ENCODE measurements at places on chromosomes 12 and 14. TPM values are rescaled to one million over a fixed set of nuclear protein-coding genes. Genes with fewer than 3 reads are reported as not detected.

GRCh38 chr12:91854725-91855124, 290.9 kb downstream of the BTG1 start:
- no peak for DNase-seq

DNA sequence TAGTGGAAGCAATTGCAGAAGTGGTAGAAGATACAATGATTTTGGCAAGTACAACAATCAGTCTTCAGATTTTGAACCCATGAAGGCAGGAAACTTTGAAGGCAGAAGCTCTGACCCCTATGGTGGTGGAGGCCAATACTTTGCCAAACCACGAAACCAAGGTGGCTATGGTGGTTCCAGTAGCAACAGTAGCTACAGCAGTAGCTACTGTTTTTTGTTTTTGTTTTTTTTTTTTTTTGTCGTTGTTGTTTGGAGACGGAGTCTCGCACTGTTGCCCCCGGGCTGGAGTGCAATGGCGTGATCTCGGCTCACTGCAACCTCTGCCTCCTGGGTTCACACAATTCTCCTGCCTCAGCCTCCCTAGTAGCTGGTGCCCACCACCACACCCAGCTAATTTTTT, 47.4 kb downstream of the IFNG-AS1 start:
- DNase-seq: no peak

DNA sequence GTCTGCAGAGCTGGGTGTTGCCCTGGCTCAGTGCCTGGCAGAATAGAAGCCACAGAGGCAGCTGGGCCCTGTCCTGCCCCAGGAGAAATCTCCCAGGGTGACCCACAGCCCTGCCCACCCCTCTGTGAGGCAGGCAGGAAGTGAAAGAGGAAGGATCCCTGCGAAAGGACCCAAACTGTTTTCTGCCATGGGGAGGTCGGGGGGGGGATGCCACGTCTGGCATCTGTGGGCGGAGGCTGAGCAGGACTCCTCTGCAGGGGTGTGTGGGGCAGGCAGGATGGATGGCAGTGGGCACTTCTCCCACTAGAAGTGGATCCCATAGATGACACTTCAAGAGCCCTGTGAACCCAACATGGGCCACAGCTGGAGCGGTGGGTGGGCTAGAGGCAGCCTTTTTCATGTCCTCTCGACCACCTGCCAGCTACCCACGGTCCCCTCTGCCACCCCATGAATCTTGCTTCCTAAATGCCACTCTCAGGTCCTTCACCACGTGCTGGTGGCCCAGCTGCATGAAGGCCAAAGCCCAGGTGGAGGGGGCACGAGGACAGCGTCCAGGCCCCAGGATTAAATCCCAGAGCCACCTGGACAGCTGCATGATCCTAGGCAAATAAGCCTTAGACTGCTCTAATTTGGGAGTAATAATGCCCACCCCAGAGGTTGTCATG, 3.6 kb downstream of the PAPLN start:
- no peak for DNase-seq

DNA sequence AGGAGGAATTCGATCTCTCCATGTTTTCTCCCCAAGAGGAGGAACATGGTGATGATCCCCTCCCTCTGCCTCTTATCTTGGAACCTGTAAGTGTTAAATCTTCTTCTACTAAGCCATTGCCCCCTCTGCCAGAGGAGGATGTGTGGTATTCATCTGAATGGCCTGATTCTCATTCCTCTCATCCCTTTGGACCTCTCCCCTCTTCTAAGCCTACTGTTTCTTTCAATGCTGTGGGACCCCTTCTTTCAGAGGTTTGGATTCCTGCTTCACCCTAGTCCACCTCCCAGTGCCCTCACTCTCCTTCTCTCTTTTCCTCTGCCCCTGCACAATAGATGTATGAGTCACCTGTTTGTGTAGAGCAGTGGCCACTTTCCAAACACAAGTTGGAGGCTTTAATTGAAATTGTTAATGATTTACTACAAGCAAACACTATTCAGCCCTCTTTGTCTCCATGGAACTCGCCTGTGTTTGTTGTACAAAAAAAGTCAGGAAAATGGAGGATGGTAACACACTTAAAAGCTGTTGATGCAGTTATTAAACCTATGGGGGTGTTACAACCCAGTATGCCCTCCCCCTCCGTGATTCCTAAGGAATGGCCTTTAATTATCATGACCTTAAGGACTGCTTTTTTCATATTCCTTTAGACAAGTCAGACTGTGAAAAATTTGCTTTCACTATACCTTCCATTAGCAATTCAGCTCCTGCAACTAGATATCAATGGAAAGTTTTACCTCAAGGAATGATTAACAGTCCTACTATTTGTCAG, 192.1 kb upstream of the ALG10B start:
- no peak for DNase-seq

DNA sequence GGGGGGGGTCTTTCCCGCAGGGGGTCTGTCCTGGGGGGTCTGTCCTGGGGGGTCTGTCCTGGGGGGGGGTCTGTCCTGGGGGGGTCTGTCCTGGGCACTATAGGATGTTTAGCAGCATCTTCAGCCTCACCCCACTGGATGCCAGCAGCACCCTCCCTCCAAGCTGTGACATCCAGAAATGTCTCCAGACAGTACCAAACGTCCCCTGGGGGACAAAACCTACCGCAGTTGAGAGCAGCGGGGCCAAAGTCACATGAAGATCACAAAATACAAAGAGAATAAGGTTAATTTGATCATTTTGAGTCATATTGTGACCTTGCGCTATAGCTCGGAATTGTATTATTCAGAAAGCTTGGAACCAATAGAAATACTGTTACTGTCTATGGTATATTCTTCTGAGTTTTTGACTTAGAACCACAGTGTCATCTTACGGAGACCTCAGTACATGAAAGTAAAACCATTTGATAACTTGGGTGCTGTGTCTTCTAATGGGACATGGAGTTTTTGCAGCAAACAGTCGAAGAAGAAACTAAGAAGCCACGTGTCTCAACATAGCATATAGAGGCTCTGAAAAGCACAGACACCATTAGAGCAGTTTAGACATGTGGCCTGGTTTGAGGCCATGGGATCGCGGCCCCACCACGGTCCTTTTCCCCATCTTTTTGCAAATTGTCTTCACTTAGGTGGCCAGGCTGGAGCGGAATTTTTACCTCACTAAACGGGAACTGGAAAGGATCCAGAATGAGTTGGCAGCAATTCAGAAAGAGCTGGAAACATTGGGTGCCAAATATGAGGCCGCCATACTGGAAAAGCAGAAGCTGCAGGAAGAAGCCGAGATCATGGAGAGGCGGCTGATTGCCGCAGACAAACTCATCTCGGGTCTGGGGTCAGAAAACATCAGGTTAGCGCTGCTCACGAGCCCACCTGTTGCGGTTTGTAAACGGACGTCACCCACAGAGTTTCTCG, 59.9 kb downstream of the CCDC92 start:
- DNase-seq: no peak

DNA sequence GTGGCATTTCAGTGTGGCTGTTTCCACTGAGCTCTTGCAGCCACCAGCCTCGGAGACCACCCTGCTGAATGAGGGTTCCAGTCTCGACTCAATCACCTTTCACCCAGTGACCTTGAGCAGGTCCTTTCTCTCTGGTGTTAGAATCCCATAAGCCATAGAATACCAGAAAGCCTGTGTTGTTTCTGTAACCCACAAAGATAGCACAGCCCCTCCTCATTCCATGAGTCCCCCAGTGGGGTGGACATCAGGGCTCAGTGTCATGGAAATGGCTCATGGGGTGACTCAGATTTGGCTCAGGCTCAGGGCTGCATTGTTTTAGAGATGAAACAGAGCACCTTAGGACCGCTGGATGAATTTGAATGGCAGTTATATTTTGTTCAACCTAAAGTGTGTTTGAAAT, 171.5 kb downstream of the PTPN11 start:
- DNase-seq: no peak

GRCh38 chr12:80777587-80777986, 60.9 kb downstream of the MYF5 start:
- no peak for DNase-seq

DNA sequence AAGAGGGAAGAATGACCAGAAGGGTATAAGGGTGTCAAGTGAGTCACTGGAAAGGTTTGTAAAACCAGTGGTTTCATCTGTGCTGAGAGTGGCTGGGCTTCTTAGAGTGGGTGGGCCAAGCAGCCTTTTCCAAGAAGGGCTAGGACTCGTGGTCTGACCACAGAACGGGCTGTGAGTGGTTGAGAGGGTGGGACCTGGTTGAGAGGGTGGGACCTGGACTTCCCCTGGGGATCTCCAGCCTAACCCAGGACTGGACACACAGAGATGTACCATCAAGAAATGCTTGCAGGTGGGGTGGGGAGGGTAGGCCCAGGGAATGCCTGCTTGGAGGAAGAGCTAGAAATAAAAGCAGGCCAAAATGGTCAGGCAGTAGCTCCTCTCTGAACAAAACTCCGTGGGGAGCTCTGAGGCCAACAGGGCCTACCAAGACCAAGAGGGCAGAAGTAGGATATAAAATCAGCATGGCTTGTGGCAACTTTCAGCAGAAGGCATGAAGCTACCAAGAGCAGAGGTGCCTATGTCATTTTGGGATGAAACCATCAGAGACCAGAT, 140.5 kb downstream of the FOXN3 start:
- DNase-seq: peak; percentile 39

GRCh38 chr14:95831041-95831440, 45.6 kb upstream of the TUNAR start:
- no peak for DNase-seq

DNA sequence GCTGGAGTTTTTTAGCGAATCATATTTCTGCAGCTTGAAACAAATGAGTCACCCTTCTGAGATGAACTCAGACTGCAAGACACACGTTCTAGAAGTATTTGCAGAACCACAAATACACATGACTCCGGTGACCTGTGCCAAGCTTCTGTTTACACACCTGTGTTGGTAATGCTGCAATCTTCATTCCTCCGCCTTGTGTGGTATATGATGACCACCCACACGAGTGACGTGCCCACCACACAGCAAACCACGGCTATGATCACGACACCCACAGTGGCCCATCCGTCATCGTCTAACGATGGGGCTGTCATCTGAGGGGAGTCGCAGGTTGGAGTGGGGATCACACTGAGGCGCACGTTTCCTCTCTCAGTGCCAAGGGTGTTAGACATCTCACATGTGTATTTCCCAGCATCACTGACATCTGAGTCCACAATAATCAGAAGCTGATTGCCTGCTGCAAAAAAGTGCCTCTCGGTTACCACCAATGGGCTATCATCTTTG, 43.0 kb downstream of the LRIG3 start:
- DNase-seq: peak; percentile 50

Gene PRIMA1
- total RNA-seq: 0.46 TPM

Gene KRT74
- total RNA-seq: not detected

Measured in upper lobe of left lung (tissue), 6 donors.